ENCODE measurements at places on chromosomes 2 and 18.
A peak's percentile ranks its signal among the peaks of the same experiment; 100 is the strongest.

- no peak for DNase-seq
Measured at GRCh38 chr2:153819501-153819900, 52.2 kb upstream of the GALNT13 start.

GRCh38 chr2:48844417-48845155 lies 89.1 kb upstream of the LHCGR start:
- no peak for DNase-seq

- DNase-seq, result peak; percentile 21
Measured at GRCh38 chr18:44111337-44111736, 569.4 kb upstream of the SETBP1 start.

GRCh38 chr2:168160897-168161296 lies 86.5 kb downstream of the STK39 start:
- DNase-seq, result no peak

All from brain microvascular endothelial cell (primary cell).